ENCODE measurements at places on chromosomes 1 and 21.

DNA sequence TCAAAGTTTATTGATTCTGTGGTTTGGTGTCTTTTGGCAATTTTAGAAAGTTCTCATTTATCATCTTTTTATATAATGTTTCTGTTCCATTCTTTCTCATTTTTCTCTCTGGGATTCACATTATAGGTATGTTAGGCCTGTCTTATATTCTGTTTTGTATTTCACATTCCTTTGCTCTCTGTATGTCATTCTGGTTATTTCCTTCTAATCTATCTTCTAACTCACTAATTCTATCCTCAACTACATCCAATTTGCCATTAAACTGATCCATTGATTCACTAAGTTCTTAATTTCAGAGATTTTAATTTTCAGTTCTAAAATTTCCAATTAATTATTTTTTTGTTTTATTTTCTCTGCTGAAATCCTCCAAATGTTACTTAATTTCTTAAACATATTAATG lies 234.8 kb downstream of the FOXD2 start:
- no peak for DNase-seq

GRCh38 chr1:34982820-34983376 lies 2.2 kb downstream of the TMEM35B start:
- no peak for DNase-seq

GRCh38 chr1:200681231-200681630 lies 11.5 kb upstream of the DDX59 start:
- no peak for DNase-seq

DNA sequence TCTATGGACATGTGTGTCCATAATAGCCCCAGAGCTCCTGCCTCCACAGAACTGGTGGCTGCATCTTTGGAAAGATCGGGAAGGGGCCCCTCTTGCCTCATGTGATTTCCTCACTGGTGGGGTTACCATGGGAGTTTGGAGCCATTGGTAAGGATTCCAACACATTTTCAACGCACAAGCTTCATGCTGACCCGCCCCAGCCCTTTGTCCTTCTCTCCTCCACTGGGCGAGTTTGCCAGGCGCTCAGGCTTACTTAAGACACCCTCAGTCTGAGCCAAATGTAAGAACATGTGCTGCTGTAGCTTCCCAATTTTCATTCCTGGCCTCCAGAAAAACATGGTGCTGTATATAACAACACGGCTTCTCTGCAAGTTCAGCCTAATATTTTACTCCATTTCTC lies 72.4 kb downstream of the ATP5PO start:
- DNase-seq: no peak

- DNase-seq: no peak
These were observed 173.6 kb downstream of the PRDM16 start for GRCh38 chr1:3242408-3243260.

GRCh38 chr1:77230051-77230450 lies 10.8 kb upstream of the PIGK start:
- DNase-seq: no peak

GRCh38 chr21:35838350-35838749 lies 222.0 kb downstream of the SETD4 start:
- no peak for DNase-seq

GRCh38 chr1:74316302-74316701 lies 81.1 kb downstream of the TNNI3K start:
- DNase-seq: no peak

- DNase-seq: no peak
These were observed 373.9 kb upstream of the SPAG17 start for GRCh38 chr1:118558933-118559332.

GRCh38 chr1:193799948-193800690 lies 613.7 kb upstream of the B3GALT2 start:
- no peak for DNase-seq

- DNase-seq: no peak
These were observed 480.4 kb upstream of the CAMK1G start for GRCh38 chr1:209103092-209103491.

DNA sequence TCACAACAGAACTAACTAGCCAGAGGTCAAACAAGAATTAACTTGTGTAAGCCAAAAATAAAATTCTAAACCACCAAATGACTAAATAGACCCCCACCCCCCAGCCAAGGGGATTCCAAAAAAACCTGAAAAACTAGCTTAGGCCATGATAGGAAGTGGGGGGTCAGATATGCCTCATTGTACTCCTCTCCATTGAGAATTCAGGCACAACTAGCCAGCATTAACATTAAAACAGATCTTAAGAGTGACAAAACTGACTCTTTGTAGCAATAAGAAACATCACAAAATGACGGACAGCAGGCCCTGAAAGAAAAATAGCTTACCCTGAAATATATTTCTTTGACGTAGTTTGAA lies 103.0 kb upstream of the ETV3 start:
- no peak for DNase-seq

GRCh38 chr1:20507248-20507563 lies 745 bp downstream of the MUL1 start:
- DNase-seq: no peak

GRCh38 chr1:171966426-171967220 lies 125.3 kb downstream of the DNM3 start:
- no peak for DNase-seq

DNA sequence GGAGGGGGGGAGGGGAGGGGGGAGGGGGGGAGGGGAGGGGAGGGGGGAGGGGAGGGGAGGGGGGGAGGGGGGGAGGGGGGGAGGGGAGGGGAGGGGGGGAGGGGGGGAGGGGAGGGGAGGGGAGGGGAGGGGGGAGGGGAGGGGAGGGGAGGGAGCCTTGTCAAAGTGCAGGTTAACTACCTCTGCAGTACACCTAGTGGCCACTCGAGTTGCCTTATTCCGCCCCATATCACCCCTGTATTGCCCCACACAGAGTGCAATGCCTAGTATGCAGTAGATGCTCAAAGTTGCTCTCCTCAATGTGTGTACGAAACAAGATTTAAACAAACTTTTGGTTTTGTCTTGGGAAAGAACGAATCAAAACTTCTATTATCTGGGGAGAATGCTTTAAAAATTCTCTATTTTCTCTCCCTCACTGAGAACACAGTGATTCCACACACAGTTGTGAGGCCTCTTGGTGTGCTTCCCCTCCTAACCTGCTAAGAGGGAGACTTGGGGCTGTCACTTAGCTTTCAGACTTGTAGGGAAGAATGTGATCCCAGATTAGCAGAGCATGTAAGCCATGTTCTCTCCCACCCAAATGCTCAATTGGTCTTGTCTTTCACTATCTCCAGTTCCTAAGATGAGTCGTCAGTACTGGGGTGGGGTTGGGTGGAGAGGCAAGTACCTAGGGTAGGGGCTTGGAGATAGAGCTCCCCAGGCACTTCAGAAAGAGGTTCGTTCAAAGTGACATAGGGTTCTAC lies 79.7 kb upstream of the MAP10 start:
- DNase-seq: no peak

- DNase-seq: no peak
These were observed 5.6 kb downstream of the CRCT1 start for GRCh38 chr1:152519851-152520250.

- DNase-seq: no peak
These were observed 122.4 kb upstream of the UBE2U start for GRCh38 chr1:64080941-64081562.

DNA sequence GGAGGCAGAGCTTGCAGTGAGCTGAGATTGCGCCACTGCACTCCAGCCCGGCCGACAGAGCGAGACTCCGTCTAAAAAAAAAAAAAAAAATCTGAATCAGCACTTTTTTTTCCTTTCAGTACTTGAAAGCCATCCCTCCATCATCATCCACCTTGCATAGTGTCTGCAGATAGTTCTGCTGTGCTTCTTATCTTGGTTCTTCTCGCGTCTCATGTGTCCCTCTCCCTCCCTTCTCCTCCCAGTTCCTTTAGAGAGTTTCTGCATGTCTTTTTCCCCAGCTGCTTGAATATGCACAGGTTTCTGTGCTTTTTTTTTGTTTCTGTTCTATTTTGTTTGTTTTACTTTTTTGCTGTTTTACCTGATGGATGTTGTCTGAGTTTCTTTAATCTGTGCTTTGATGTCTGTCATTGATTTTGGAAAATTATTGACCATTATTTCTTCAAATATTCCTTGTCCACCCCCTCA lies 3.9 kb upstream of the COL18A1 start:
- no peak for DNase-seq

GRCh38 chr1:23188434-23188884 lies 19.8 kb upstream of the LUZP1 start:
- DNase-seq: no peak

GRCh38 chr1:99004254-99004860 lies 304 bp downstream of the PLPPR5 start:
- peak; percentile 8 for DNase-seq

DNA sequence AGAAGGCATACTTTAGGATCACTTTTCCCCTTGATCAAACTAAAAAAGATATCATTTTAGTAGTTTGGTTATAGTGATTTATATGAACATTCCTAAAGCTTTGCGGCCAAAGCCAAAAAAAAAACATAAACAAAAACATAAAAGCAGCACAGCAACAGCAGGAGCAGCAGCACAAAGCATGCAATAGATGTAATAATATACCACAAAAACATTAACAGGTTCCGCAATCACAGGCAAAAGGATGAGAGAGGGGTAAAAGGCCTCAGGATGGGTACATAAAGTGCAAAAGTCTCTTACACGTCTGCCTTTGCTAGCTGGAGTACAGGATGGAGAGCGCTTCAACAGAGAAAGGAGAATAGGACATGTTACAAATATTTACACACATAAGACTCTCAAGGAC lies 119.0 kb downstream of the COQ8A start:
- no peak for DNase-seq

- DNase-seq: no peak
These were observed 209.7 kb downstream of the SETD4 start for GRCh38 chr21:35850542-35851103.

- no peak for DNase-seq
These were observed 32.0 kb upstream of the FAM89A start for GRCh38 chr1:231072041-231072440.

- no peak for DNase-seq
These were observed 178.1 kb downstream of the ZP4 start for GRCh38 chr1:237712586-237713157.

DNA sequence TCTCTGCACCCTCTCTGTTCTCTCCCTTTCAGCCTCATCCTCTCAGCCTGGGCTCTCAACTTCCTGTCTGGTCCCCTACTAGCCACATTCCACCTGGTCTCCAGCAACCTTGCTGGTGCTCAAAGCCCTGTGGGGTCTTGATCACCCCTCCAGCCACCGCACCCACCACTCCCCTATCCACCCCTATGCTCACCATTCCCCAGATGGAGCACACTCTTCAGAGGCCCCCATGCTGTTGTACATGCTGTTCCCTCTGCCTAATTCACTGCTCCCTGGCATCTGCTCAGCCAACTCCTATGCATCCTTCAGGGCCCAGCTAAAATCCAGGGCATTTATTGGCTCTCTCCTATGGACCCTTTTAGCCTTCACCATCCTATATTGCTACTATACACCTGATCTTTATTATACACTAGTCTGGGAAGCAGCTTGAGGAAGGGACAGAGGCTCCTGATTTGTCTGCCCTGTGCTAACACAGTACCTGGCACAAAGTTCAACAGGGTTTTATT lies 81.0 kb downstream of the GLIS1 start:
- DNase-seq: no peak

GRCh38 chr1:35499652-35500176 lies 57.5 kb downstream of the KIAA0319L start:
- DNase-seq: no peak

DNA sequence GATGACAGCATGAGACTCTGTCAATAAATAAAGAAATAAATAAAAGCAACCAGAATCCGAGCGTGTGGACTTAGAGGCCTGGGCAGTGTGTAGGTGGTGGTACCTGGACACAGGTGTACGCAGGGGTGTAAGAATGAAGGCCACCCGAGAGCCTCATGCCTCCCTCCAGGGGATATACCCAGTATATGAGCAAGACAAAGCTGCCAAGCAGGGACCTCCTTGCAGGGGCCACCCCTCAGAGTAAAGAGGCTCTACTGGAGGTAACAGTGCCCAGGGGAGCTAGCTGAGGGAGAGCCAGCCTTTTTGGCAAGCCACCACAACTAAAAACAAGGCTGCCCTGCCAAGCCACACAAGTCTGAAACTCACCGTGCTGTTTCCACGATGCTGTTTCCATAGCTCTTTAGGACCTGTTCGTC lies 179.2 kb upstream of the RAB4A start:
- no peak for DNase-seq

DNA sequence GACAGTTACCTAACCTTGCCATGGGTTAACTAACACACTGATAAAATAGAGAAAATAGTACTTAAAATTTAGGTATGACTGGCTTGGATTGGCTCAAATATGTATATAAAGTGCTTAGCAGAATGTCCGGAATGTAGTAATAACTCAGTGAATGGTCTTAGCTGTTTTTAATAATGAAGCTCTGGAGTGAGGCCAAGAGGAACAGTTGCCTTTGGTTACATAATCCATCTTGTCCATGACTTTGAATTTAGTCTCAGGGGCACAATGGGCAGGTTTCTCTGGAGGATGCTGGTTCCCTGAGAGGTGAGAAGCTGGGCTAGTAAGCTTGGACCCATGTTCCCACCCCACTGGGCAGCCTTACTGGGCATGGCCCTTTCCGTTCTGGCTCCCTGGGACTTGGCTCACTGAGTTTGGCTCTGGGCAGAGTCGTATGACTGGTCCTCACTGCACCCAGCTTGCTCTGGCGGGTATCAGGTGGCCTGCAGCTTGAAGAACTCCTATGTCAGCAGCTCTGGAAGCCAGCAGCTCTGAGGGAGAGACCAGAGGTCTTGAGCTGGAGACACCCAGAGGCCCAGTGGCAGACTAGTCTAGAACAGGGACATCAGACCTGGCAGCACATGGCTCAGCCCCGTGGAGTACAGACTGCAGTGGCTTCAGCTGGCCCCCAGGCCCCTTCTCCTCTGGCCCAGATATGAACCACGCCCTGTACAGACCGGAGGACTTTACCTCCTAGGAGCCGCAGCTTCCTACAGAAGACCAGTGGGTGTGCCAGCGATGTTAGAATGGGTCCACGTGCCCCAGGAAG lies 40.4 kb downstream of the TENT5C start:
- no peak for DNase-seq

- DNase-seq: no peak
These were observed 26.8 kb downstream of the RAB3B start for GRCh38 chr1:51963592-51964308.

DNA sequence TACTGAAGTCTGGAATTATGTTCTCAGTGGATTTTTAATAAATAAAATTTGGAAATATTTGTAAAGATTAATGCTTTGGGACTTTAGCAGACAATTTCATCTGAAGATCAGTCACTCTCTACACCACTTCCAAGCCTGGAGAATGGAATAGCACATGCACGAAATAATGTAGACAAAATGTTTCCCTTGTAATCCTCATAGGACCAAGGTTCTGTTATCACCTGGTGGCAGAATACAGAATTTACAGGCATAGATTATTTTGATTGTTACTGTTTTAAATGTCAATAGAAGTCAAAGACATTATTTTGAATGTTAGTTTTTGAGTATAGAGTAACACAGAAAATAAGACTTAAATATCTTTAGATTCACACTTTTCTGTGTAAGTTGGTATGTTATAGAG lies 9.1 kb upstream of the ELAVL4 start:
- no peak for DNase-seq

Measured in activated CD4-positive, alpha-beta T cell treated with anti-CD3 and anti-CD28 coated beads for 1 hour (primary cell).